ENCODE measurements at places on chromosomes 2 and 18.
A peak's percentile ranks its signal among the peaks of the same experiment; 100 is the strongest.

DNA sequence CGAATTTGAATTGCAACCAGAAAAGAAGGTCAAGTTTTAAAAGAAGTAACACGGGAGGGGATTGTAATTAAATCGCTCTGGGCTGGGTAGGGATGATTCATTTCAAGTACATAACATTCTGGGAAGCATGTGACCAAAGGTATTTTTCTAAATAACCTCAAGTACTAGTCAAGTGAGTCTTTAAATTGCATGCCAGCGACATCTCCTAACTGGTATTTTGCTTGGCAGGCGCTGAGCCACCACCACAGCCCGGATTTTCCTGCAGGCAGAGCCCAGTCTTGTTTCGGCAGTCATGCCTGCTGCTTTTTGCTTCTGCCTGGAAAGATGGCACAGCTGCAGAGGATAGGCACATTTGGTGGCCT, 33.7 kb upstream of the NPAS2 start:
- peak; percentile 89 for DNase-seq

- peak; percentile 78 for DNase-seq
Observed at GRCh38 chr18:59547581-59548182, 149.5 kb downstream of the CCBE1 start.

DNA sequence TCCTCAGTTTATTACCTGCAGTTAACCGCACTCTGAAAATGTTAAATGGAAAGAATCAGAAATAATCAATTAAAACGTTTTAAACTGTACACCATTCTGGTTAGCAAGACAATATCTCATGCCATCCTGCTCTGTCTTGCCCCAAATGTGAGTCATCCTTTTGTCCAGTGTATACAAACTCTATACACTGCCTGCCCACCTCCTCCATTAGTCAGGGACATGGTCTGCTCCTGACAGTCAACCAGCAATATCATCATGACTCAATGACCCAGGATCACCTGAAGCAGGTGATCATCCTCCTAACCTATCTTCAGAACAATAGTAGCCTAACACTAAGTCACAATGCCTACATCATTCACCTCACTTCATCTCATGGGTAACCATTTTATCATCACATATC, 214.7 kb downstream of the KCNH7 start:
- peak; percentile 2 for DNase-seq

DNA sequence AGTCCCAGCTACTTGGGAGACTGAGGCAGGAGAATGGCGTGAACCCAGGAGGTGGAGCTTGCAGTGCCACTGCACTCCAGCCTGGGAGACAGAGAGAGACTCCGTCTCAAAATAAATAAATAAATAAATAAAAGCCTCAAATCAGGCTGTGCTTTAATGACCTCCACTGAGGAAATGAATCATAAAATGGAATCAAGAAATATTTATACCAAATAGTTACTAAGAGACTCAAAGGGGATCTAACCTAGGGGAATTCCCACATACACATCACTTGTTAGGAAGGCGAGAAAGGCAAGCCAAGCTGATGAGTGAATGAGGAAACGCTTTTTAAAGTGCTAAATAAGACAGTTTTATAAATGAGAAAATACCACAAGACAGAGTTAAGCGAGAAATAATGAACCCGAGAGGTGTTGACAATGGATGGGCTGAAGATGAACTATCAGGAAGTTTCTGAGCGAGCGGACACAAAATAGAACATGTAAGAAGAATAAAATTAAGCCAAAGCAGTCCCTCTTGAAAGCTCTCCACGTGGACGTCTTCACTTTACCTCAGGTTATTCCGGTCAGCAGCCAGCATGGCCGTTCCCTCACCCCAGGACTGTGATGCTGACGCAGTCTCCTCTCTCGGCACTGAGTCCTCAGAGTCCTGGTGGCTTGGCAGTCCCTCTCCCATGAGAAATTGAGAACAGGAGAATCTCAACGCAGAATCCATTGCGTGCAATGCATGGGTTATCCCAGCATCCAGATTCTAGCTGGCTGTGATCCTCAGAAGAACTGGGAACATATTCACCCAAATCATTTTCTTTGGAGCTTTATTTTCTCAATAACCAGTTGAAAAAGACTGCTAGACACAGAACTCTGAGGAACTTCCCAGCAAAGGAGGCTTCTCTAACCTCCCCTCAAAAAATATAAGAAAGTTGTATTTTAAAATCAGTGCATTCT, 22.3 kb downstream of the PXDN start:
- DNase-seq, result peak; percentile 97

- DNase-seq, result no peak
Observed at GRCh38 chr2:240292619-240293525, 142.6 kb upstream of the GPC1 start.

DNA sequence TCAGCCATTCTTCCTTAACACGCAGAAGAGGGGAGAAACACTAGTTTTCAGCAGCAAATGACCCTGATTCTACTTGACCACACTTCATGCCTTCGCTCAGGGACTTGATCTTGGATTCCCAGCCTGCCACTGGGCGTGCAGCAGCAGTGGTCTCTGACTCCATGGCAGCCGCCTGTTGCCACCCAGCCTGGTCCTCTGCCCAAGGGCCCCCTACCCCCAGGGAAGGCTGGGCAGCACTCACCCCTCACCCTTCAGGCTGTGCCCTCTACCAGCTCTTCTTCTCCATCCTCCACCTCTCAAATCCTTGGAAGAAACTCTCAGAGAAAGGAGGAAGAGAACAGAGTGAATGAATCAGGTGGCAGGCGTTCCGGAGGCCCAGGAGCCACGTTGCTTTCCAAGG, 32.1 kb upstream of the RPL31 start:
- DNase-seq, result no peak

- no peak for DNase-seq
Observed at GRCh38 chr2:128413718-128414341, 95.2 kb upstream of the HS6ST1 start.

GRCh38 chr2:47024046-47024445, 108.4 kb upstream of the MCFD2 start:
- no peak for DNase-seq

GRCh38 chr2:233350708-233351107, 3.6 kb upstream of the DGKD start:
- peak; percentile 99 for DNase-seq

- no peak for DNase-seq
Observed at GRCh38 chr2:49621016-49621415, 466.7 kb upstream of the FSHR start.

- DNase-seq, result no peak
Observed at GRCh38 chr2:191234376-191234775, 10.8 kb upstream of the MYO1B start.

DNA sequence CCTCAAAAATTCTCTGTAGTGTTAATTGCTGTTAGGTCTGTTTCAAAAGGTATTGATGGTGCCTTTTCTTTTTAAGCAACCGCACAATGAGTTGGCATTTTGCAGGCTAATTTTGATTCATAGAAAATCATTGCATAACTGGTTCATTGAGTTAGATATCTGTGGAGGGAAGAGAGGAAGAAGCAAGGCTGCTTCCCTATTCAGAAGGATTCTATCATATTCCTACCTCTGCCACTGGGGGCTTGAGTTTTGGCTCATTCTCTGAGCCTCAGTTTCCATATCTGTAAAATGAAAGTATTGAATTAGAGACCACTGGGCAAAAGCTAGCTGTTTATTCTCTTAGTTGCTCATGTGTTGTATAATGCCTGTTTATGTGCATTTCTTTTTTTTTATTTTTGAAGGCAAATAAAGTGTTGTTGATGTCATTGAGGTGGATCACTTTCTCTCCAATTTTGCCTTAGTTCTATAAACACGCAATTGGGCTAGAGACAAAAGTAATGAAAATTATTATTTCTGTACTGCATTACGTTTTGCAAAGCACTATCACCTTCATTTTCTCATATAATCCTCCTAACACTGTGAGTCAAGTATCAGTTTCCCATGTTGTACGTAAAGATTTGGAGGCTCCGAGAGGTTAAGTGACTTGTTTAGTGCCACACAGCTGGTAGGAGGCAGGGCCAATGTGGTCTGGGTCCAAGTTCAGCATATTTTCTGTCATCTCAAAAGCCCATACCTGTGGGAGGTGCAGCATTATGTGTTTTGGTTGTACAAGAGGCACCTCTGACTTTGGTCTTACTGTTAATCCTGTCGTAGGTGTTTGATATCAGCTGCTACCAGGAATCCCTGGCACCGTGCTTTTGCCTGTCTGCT, 5.9 kb downstream of the TRIB2 start:
- DNase-seq, result no peak

DNA sequence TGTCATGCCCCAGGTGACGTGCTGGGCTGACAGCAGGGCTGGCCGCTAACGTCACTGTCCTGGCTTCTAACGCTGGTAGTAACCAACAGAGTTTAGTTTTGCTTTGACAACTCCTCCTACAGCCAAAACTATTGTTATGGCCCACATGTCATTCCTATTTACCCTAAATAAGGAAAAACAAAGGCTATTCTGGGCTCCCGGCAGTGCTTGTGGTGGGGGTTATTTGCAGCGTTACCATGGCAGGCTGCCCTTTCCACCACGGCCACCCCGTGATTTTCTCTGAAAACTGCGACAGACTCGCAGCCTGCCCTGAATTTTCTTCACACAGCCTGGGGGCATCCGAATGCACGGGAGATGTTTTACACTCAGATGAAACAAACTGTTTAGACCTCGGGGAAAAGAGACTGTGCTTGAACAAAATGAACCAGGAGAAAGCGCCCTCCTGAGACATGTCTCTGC, 115.2 kb downstream of the FAM210A start:
- DNase-seq, result peak; percentile 0

DNA sequence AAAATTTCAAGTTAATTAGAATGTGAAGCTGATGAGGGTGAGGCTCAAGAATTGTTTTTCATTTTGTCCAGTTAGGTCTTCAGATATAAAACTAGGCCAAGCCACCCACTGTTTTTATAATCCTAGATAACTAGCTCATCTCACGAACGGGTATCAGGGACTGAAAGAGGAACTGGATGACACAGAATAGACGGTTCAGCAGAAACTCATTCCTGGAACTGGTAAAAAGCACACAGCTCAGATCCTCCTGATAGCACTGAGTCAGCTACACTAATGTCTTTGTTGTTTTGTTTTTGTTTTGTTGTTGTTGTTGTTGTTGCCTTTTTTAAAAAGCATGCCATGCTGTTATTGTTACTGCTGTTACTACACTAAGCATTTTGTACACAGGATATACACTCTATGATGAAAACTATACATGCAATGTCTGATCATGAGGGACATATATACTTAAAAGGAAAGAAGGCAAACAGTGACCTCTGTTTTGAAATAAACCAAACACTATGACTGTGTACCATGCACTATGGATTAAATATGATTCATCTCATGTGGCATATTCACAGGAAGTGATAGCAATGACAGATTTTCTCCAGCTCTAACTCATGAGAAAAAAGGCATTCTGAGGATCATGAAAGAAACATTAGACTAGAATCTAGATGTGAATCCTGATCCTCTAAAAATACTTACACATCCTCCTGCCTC, 437.6 kb downstream of the NCKAP5 start:
- peak; percentile 85 for DNase-seq

GRCh38 chr2:47336259-47337238, 66.4 kb upstream of the MSH2 start:
- DNase-seq, result no peak

DNA sequence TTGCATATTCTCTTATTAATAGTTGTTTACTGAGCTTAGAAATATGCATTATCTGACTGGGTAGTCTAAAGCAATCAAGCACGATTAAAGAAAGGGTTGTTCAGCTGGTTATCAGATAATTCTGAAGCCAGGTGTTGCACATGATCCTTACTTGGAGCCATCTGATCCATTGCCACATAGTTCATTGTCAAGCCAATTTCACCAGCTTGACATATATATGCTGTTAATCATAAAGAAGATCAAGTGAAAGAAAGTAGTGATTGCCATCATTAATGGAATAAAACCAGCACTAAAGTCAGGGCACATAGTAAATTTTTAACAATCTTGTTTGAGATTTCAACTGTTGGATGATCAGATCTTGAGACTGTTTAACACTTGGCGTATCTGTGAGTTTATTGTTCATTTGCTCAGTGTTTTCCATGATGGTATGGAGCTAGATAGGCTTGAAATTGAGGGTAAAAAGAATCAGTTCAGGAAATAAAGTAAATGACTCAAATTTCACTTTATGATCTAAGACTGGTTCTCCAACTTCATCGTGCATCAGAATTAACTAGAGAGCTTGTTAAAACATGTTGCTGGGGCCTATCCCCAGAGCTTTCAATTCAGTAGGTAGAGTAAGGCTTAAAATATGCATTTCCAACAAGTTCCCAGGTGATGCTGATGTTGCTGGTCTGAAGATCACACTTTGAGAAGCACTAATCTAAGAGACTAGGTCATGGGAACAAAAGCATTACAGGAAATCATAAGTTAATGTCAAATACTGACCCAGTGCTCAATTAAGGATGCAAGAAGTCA, 539.6 kb downstream of the SATB2 start:
- no peak for DNase-seq

DNA sequence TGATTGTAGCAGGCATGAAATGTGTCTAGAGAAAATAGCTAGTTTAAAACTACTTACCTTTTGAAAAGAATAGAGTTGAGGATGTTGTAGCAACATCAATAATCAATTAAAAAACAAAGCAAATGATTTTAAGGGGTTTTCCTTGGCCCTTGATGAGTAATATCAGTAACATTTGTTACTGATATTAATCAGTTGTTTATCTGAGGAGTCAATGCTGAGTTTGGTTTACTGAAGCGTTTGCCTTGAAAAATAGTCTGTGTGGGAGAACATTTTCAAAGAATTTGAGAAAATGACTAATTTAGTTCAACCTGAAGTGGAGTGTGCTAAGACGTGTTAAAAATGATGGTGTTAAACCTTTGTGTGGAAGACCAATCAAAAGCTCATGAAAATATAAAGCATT, 9.3 kb downstream of the PTH2R start:
- no peak for DNase-seq
